Natural killer cell treated with Interleukin-12 subunit alpha and Interleukin-12 subunit beta and Interleukin-15 and Interleukin-18, amount 100 ng/mL, for 72 hours (primary cell): ENCODE measurements at places on chromosomes 2 and 18. TPM values are rescaled to one million over a fixed set of nuclear protein-coding genes. Genes with fewer than 3 reads are reported as not detected.

- peaks cover 38% of the 10 kb centered on the region for H3K4me1 ChIP-seq
- no peaks in the 10 kb centered on the region for H3K27me3 ChIP-seq
- H3K36me3 ChIP-seq: peaks cover 6% of the 10 kb centered on the region
- no peak overlapping the region for H3K4me3 ChIP-seq
- no peak for DNase-seq
Measured at GRCh38 chr18:46449033-46449432, 208.0 kb downstream of the LOXHD1 start.

DNA sequence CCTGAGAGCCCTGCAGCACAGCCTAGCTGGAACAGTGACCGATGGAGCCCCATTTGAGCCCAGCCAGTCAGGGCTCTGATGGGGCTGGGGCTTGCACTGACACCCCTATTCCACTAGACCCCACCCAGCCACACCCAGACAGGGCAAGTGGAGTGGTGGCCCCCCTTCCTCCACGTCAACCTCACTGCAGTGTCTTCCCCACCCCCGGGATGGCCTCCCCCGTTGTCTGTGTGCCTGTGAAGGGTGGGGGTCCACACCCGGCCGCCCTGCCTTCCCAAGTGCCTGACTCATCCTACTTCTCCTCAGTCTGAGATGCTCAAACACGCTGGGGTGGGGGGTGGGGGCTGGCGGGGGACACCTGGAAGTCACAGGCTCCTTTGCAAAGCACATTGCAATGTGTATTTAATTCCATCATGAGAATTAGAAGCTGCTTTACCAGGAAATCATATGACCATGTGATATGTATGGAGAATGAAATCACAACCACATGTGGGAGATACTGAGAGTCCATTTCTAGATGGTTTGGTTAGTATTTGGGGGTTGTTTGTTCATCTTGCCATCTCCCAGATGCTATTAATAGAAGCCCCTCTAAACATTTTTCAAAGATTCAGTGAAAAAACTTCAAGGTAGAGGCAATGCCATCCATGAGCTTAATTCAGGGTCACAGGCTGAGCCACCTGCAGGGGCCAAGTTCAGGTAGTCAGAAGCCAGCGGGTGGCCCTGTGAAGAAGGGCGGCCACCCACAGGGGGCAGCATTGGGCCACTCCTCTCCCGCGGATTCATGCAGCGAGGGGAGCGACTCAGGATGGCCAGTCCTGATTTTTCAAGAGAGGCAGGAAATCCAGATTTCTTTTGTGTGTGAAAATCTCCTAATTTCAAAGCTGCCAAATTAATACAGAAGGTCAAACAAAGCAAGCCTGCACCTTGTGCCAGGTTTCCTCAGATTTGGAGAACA lies 22.7 kb upstream of the GMPPA start:
- H3K27me3 ChIP-seq: peaks cover 5% of the 10 kb centered on the region
- no peaks in the 10 kb centered on the region for H3K36me3 ChIP-seq
- peak; percentile 75 for DNase-seq
- no peak overlapping the region for H3K4me3 ChIP-seq
- H3K27ac ChIP-seq: no peak overlapping the region
- peaks cover 5% of the 10 kb centered on the region for H3K4me1 ChIP-seq

- no peaks in the 10 kb centered on the region for H3K27me3 ChIP-seq
- no peaks in the 10 kb centered on the region for H3K4me1 ChIP-seq
- no peak for DNase-seq
Measured at GRCh38 chr2:125479143-125479636, 1176.8 kb upstream of the GYPC start.

- no peak overlapping the region for H3K4me3 ChIP-seq
- no peaks in the 10 kb centered on the region for H3K4me1 ChIP-seq
- H3K36me3 ChIP-seq: no peaks in the 10 kb centered on the region
Measured at GRCh38 chr2:3682811-3683210, 20.6 kb upstream of the DCDC2C start.

DNA sequence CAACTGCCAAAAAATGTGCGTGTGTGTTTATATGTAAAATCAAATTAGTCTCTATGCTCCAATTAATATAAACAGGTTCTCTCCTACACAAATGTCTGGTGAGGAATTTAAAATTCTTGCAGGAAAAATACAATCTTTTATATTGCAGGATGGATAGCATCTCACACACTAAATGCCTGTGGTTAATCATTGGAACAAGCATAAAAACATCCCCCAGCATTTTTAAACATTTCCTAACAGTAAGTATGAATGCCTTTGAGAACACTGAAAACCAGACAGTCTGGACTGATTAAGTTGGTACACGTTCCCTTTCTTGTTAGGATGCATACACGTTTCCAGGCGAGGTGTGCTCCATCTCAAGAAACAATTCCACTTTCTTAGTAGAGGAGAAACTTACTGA lies 29.9 kb upstream of the PDE1A start:
- no peaks in the 10 kb centered on the region for H3K4me1 ChIP-seq
- no peak overlapping the region for H3K27ac ChIP-seq
- no peak overlapping the region for H3K4me3 ChIP-seq
- H3K27me3 ChIP-seq: no peaks in the 10 kb centered on the region

DNA sequence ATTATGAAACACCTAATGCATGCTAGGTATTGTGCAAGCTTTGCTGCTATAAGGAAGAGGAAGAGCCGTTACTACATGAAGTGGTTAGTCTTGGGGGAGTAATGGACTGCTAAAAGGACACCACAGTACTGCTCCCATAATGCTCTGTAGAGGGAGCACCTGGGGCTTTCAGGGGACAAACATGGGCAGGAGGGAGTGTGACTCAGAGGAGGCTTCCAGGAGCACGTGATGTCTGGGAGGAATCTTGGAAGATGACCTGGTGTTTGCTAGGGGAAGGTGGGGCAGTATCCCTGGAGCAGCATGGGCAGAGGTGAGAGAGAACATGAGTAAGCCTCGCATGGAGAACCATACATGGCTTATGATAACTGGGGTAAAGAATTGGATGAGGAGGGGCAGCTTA lies 18.8 kb downstream of the MAPK4 start:
- H3K4me1 ChIP-seq: no peaks in the 10 kb centered on the region
- H3K27me3 ChIP-seq: peaks cover 10% of the 10 kb centered on the region
- H3K27ac ChIP-seq: no peak overlapping the region

DNA sequence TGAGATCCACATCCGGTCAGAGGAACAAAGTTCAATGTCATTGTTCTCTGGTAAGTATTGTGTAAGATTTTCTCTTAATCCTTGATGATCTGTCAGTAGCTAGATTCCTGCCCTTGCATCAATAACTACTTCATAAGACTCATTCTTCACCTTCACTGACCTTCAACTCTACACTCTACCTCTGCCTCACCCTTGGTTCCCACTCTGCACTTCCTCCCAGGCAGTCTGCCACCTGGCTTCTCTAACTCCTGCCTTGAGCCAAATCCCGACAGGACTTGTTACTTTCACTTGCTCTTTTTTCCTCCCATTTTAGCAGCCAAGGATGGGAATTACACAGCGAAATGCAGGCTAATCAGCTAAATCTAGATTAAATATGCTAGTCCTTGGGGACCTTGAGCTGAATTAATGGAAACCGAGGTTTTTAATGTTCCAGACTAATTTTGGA lies 190.7 kb downstream of the DLGAP1 start:
- no peaks in the 10 kb centered on the region for H3K36me3 ChIP-seq
- no peaks in the 10 kb centered on the region for H3K4me1 ChIP-seq
- no peaks in the 10 kb centered on the region for H3K27me3 ChIP-seq
- H3K4me3 ChIP-seq: no peak overlapping the region
- no peak overlapping the region for H3K27ac ChIP-seq
- no peak for DNase-seq

DNA sequence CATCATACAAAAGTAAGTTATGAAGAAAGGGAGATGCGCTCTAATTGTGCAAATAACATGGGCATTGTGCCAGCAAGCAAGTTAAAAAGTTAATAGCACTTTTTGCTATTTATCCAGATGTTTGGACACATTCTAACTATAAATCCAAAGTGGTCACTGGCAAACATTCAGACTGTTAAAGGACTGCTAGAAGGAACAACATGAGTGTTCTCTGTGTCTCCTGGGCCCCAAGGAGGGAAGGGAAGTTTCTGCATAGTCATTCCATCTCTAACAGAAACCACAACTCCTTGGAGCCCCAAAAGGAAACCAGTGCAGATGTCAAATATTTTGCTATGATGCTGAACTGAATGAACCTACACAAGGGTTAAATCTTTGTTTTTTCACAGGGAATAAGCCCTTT lies 213.3 kb upstream of the HNRNPA3 start:
- H3K4me1 ChIP-seq: peaks cover 10% of the 10 kb centered on the region
- no peak overlapping the region for H3K4me3 ChIP-seq
- H3K27ac ChIP-seq: no peak overlapping the region
- no peak for DNase-seq
- peaks cover 2% of the 10 kb centered on the region for H3K27me3 ChIP-seq
- H3K36me3 ChIP-seq: no peaks in the 10 kb centered on the region

DNA sequence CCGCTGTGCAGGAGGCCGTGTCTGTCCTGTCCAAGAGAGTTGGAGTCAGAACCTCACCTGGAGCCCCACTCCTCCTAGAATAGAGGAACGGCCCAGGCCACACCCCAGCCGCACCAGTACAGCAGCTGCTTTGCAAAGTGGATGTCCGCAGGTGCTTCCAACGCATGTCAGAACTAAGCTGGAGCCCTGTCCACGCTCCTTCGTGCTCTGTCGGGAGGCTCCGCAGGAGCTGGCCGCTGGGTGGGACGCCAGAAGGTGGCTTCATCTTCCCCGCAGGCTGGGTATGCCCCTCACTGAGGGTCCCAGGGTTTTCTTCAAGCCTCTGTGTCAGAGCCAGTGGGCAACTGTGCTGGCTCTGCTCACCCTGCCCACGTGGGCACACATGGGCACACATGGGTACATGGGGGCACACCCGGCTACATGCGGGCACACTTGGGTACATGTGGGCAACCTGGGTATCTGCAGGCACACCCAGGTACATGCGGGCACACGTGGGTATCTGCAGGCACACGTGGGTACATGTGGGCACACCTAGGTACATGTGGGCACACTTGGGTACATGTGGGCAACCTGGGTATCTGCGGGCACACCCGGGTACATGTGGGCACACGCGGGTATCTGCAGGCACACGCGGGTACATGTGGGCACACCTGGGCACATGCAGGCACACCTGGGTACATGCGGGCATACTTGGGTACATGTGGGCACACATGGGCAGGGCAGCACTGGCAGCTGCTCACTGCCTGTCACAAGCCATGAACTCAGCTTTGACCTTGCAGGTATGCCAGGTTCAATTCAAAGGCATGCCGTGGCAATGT lies 67.1 kb upstream of the CTDP1 start:
- H3K4me1 ChIP-seq: no peaks in the 10 kb centered on the region
- H3K4me3 ChIP-seq: no peak overlapping the region
- no peak overlapping the region for H3K27ac ChIP-seq
- H3K36me3 ChIP-seq: no peaks in the 10 kb centered on the region

CXCR4 gene
- 72.1 TPM for total RNA-seq

DNER gene
- 0.14 TPM for total RNA-seq

SPATA3 gene
- total RNA-seq: not detected

ACVR1 gene
- total RNA-seq: 14.3 TPM

AP1S3 gene
- total RNA-seq: 5.6 TPM

NFATC1 gene
- total RNA-seq: 22.3 TPM

PFN4 gene
- total RNA-seq: 1.2 TPM

SAP130 gene
- total RNA-seq: 31.2 TPM

OTX1 gene
- total RNA-seq: not detected

AKAIN1 gene
- not detected for total RNA-seq

CCBE1 gene
- total RNA-seq: not detected
